ENCODE measurements at places on chromosomes 2 and 18.
A peak's percentile ranks its signal among the peaks of the same experiment; 100 is the strongest.

- DNase-seq = peak; percentile 31
These were observed 504.0 kb downstream of the LRRTM4 start for GRCh38 chr2:77018219-77018618.

DNA sequence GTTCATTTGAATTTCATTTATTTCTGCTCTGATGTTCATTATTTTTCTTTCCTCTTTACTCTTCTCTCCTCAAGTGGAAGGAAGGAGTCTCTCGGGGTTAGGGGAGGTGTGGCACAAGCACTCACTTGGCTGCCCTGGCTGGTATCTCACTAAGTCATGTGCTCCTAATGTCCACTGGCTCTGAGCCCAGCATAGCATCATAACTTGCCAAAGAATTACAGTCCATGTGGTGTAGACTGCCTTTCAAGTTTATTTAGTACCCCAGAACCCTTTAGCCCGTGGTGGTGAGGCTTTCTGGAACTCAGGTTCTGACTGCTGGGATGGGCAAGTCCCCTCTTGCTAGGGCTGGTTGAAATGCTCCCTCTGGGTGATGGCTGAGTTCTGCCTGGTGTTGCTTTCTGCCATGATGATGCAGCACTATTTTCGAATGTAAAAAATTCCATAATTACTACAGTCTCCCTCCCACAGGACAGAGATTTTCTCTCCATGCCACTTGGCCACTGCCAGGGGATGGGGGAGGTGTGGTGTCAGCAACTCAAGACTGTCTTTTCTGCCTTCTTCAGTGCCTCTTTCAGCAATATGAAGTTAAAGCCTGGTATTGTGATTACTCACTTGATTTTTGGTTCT lies 22.2 kb downstream of the SPAG16 start:
- DNase-seq = peak; percentile 66

DNA sequence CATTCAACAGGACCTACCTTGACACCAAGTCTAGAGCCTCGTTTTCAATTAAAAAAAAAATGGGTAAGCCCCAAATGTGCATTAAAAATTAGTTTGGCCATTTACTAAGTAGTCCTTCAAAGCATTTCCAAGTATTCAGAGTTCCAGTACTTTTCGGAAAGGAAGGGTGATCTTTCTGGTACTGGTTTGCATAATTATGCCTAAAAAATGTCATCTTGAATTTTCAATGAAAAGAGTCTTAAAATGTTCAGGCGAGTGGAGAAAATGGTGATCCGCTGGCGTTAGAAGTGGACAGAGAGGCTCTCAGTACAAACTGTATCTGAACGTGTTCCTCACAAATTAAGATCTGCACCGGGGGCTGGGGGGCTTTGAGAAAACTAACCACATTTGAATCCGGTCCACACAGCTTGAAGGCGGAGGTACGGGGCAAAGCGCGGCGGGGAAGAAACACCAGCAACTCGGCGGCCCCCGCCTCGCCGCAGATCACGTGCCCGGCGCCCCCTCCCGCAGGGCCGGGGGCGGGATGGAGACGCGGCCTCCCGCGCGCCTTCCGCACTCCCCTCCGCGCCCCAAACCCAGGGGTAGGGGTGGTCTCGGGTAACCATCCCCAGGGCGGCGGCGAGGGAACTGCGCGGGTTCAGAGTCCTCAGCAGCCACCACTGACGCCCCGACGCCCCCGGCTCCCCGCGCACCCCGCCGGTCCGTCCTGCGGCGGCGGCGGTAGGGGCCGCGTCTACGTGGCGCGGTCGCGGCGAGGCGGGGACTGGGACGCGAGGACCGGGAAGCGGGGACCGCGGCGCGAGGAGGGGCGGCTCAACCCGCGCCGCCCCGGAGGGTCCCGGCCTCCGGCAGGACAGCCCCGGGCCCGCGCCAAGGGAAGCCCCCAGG lies 564 bp downstream of the LPIN2 start:
- no peak for DNase-seq

DNA sequence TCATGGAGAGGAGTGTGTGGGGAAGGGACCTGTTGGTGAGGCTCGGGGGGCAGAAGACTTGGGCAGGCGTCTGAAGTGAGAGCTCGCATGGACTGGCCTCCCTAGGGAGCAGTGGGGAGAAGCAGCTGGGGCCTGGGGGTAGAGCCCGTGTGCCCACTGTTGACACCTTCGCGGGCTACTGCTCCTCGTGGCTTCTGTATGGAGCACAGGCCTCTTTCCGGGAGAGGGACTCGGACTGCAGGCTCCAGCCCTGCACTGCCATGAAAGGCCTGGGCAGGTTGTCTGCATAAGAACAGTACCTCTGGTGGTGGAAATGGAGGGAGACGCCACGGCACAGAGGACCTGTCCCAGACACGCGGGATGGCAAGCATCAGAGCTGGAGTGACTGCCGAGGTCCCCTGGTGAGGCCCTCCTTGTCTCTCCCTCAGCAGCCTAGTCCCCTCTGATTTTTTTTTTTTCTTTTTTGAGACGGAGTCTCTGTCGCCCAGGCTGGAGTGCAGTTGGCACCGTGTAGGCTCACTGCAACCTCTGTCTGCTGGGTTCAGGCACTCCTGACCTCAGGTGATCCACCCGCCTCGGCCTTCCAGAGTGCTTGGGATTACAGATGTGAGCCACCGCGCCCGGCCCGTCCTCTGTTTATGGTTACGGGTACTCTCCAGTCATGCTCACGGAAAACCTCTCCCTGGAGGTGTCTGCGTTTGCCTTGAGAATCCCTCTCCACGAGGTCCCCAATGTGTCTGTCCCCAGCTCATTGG lies 44.7 kb upstream of the PTMA start:
- no peak for DNase-seq
